ENCODE measurements at places on chromosomes 13 and 19. TPM values are rescaled to one million over a fixed set of nuclear protein-coding genes. Genes with fewer than 3 reads are reported as not detected.

Gene SIGLEC12
- total RNA-seq: 0.12 TPM

Gene STARD13
- 29.4 TPM for total RNA-seq

Gene FBXO17
- total RNA-seq: 10.1 TPM

Gene PODNL1
- 0.72 TPM for total RNA-seq

Gene C1QTNF9
- total RNA-seq: 0.09 TPM

Gene CDX2
- 4.8 TPM for total RNA-seq

Gene FSD1
- total RNA-seq: 0.50 TPM

Gene FUT2
- 13.2 TPM for total RNA-seq

- DNase-seq: no peak
Measured at GRCh38 chr13:97566907-97567306, 132.9 kb downstream of the RAP2A start.

- no peak for DNase-seq
Measured at GRCh38 chr13:85771856-85772255, 27.4 kb downstream of the SLITRK6 start.

DNA sequence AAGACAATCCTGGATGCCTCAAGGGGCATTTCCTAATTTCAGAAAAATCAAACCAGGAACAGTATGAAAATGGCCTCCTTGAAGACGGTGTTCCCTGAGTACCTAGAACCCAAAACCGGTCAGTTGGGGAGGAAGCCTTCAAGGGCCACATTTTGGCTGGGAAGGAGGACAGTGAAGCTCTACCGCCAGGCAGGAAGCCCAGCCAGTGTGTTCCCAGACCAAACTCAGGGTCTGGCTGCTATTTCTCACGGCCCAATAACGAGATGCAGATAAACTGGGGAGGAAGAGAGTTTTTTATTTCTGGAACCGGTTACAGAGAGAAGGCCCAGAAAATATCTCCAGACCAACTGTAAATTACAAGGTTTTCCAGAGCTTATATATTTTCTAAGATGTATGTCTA is 24.3 kb upstream of the CEACAM21 start:
- no peak for DNase-seq

DNA sequence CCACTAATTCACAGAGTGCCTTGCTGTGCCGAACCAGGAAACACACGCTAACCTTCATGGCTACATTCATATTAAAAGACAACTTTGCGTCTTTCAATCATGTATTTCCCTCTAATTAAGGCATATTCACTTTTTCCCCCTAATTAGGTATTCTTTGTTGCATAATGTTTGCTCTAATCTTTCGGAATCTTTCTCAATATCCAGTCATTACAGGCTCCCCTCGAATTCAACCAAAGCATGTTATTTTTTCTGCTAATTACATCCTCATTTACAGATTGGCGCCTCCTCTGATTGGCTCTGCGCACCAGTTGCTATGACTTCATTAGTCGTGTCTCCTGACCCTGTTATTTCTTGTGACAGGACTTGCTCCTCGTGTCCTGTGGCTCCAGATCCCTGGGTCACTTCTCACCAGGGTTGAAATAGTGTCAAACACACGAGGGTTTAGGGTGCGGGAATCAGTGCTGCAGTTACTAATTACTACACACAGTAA is 226.7 kb upstream of the TSHZ3 start:
- no peak for DNase-seq

DNA sequence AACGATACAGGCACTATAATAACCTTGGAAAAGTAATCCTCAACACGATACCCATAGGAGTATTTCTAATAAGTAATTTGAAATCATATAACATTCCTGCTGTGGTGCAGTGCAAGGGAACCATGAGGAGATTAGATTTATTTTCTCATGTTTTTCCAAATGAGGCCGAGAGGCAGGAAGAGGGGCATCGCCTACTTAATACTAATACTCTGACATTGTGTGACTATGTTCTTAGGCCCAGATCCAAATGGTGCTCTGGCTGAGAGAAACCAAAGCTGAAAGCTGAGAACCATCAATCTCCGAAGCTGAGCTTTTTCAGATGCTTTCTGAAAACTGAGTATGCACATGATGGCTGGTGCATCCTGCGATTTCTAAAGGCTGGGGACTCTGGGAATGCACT is 248.0 kb upstream of the MAB21L1 start:
- no peak for DNase-seq

DNA sequence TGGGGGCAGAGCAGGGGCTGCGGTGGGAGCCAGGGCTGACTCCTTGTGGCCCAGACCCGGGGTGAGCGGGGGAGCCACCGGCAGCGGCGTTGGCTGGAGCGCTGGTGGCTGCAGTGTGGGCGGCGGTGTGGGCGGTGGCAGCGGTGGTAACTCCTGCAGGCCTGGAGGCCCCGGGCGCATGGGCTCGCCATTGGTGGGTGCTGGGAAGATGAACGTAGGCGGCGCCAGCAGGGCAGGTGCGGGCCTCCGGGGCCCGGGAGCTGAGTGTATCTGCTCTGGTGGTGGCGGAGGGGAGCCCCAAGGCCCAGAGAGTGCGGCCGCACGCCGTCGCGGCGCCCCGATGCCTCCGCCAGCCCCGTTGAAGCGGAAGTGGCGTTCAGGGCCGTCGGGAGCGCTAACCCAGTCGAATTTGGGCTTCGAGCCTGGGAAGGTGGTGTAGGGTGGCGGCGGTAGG is 2.0 kb downstream of the GGN start:
- peak; percentile 67 for DNase-seq

GRCh38 chr19:38281811-38282566 is 17.6 kb downstream of the SPINT2 start:
- DNase-seq: no peak

DNA sequence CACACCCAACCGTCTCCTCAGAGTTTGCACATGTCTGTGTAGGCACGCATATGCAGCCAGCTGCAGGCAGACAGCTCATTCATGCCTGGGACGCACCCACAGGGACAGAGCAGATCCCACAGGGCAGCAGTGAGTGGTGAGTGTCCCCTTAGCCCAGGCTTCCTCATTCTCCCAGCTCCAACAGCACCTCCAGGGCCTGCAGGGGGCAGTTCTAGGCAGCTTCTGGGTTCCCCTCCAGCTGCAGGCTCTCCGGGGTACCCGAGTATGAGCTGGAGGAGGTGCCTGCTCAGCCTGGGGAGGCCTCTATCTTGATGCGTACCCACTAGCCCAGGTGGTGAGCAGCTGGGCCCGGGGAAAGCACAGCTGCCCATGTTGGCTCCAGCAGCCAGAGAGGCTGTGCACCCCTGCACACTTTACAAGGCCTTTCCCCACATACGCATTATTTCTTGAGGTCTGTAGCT is 1.3 kb upstream of the SHANK1 start:
- DNase-seq: no peak

- no peak for DNase-seq
Measured at GRCh38 chr13:25581351-25581750, 209.6 kb downstream of the ATP8A2 start.

GRCh38 chr19:16998635-16999194 is 27.9 kb downstream of the CPAMD8 start:
- DNase-seq: no peak

DNA sequence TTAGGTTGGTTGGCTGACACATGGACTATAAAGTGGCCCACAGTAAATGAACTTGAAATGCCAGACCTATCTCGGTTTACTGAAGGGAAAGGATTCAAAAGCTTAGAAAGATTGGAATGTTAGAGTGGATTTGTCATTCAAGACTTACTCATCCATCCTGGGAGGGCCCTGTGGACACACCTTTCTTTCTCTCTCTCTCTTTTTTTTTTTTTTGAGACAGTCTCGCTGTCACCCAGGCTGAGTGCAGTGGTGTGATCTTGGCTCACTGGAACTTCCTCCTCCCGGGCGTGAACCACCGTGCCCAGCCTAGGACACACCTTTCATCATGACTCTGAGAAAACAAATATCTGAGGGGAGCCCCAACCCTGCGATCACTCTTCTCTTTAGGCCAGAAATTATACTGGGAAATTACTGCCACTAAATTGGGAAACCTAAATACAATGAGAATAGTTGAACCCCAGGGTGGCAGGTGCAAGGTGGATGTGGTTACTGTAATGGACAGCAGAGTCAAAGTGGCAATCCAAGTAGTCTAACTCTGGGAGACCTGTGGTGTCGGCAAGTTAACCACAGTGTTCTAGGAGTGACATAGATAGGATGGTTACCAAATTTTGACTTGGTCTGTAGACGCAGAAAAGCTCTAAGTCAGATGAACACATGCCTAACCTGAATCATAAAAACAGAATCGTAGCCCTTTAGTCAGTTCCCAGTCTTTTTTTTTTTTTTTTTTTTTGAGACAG is 47.1 kb upstream of the ZMYM5 start:
- no peak for DNase-seq

DNA sequence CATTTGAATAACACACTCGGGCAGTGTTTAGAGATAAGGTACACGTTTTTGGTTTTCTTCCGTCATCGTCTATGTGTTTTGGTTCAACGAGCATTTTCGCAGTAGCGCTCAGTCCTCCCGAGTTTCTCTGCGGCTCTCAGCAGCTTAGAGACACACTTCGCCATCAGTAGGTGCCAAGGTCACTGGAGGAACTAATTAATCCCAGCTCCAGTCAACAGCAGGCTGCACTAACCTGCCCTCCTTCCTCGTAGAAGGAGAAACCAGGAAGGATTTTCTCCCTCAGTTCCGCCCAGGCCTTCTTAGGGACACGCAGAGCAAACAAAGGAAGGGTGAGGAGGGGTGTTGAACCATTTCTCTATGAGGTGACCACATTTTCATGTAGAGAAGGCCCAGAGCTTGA is 12.6 kb downstream of the MBNL2 start:
- DNase-seq: peak; percentile 41

DNA sequence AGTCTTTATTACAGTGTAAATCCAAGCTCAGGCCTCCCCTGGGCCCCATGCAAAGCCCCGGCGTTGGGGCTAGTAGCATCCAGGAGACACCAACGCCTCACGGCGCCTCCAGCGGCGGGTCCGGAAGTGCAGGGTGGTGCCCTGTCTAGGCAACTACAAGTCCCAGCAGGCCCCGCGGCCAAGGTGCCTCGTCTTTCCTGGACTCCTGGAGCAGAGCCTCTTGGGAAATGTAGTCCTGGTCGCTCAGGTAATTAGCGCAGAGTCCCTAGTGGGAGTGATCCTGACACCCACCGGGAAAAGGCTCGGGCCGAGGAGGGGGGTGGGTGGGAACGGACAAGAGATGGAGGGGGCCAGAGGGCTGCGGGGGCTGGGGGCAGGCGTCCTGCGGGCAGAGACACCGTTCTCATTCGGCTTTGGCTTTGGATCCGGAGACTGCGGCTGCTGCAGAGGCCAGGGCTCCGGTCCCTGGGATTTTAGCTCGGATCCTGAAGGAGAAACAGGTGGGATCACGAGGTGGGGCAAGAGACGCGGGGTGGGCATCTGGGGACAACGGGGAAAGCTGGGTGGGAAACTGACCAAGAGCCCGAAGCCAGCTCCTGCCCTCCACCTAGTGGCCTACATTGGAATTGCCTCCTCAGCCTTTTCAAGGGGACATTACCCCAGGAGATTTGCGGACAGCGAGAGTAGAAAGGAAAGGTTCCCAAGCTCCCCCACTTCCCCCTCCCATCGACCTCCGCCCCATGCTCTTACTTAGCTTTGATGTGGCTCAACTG is 11.4 kb downstream of the RTN2 start:
- DNase-seq: peak; percentile 97

DNA sequence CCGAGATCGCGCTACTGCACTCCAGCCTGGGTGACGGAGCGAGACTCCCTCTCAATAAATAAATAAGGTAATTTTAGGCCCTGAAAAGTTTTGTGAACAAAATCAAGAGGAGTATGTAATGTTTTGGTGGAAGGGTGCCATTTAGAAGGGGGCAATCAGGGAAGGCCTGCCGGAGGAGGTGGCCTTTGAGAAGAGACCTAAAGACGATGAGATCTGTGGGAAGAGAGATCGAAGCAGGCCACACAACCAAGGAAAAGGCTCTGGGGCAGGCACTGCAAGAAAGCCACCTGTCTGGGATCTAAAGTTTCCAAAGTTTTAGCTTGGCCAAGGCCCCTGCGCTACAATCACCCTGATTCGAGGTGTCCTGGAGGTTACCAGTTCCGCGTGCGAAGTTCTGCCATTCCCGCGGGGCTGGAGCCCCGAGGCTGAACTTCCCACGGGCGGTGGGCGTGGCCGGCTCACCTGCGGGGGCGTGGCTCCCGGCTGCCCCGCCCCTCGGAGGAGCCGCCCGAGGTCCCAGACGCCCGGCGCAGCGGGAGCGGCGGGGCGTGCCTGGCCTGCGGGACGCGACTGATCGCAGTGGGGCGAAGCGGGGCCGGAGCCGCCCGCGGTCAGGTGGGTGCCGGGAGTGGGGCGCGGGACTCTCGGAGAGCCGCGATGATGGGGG is at the start of gene KLC3:
Gene KLC3 (plus strand): TSS at position 519 of the 667 bp plus-strand sequence. CDS start 4,792 bp downstream, outside the sequence.
- peak; percentile 57 for DNase-seq

DNA sequence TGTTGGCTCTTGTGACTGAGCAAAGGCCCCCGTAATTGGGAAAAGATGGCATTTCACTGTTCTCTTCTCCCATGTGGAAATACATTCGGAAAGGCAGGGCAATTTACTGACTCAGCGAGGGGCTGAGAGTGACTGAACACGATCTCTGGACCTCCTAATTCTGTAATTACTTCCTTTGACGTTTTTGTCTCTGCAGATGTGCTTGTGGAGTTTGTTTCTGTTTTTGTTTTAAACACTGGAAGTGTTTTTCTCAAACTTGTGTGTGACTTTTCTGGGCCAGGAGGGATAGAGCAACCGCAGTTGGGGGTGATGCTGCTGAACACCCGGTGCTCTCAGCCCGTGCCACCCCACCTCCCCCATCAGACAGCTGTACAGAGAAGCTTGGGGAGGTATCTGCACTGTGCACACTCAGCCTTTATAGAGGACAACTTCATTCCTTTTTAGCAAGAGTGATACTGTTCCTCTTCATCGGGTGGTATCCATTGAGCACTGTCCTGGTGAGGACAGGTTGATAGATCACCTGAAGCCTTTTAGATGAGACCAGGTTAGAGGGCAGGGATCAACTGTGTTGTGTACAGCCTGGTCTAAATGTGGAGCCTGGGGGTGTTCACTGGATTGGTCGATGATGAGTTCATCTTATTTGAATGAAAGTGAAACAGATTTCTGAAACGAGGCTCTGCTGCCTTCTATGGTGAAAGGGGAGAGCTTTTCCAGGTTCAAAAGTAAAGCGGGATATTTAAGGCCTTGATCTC is 117.4 kb downstream of the ESD start:
- no peak for DNase-seq

GRCh38 chr19:34667349-34668076 is 9.4 kb downstream of the SCGB2B2 start:
- DNase-seq: peak; percentile 51

DNA sequence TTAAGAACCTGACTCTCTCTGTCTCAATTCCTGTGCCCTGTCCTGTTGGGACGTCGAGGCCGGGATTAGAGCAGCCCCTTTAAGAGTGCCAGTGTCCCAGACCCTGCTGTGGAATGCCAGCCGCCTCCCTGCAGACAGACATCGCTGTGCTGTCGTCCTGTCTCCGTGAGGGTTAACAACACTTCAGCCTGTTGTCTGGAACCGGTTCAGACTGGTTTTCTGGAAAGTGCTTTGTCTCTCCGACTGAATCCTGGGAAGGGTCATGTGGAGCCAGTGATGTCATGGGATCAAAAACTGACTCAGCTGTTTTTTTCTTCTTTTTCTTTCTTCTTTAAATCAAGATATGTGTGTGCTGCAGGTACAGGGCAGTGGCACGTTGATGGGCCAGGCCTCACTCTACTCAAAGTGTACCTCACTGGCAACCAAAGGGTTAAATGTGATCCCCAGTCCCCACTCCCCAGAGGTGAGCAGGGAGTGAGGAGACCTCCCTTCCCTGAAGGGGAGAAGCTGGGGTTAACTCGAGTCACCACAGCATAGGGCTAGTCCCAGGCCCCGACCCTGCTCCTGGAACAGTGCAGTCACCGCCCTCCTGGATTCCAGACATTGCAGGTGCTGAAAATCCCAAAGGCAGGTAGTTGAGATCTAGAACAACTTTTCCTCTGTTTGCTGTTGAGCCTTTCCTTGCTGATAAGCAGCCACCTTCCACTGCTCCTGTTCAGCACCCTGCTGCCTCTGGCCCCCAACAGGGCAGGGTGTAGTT is 50.8 kb downstream of the TSSK6 start:
- peak; percentile 71 for DNase-seq
